ENCODE measurements at places on chromosomes 5 and 9.

DNA sequence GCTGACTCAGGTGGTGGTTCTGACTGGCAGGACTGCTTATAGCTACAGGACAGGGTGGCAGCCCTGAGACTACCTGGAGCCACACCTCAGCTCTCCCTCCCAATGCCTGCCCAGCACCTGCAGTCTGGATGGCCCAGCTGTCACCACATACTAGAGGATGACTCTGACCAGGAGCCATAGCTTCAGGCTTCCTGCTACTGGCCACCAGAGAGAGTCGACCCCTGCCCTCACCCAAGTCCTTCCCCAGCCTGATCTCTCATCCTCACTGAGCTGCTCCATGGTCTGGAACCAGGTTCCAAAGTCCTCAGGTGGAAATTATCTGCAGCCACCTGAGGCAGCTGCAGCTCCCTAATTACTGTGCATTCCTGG is 25.6 kb upstream of the TDRD7 start:
- no peak for DNase-seq

DNA sequence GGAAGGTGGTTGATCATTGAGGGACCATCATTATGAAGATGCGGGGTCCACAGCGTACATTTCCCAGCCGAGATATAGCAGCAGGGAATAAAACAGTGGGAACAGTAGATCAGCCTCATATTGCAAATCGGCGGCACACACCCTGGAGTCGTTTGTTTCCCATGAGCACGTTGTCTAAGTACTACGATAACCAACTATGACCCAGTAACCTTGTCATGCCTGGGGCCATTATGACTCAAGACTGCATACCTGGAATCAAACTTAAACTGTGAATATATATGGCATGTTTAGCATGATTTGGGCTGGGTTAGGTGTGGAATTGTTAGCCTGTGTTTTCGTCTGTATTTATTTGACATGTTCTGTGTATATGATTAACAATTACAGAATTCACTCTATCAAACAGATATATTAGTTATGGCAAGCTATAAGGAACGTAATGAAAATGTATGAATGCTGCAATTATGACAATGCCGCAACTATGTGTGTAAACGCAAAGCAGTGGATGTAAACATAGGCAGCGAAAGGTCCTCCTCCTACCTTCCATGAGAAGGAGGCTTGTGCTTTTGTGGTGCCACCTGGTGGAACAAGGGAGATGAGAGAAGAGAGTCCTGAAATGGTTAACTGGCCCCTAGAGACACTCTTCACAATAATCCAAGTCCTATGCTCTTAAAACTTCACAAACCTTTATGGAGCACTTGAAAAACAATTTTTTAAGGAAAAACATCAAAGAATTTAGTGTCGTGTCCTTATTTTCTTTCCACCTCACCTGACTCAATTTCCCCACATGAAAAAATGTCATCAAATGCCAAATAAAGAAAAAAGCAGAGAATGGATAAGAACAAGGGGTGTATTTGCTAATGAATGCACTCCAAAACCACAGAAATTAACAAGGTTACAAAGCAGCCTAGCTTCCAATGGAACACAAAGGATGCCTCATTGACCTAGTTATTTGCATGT is 47.1 kb downstream of the SEMA5A start:
- DNase-seq, result peak; percentile 28

DNA sequence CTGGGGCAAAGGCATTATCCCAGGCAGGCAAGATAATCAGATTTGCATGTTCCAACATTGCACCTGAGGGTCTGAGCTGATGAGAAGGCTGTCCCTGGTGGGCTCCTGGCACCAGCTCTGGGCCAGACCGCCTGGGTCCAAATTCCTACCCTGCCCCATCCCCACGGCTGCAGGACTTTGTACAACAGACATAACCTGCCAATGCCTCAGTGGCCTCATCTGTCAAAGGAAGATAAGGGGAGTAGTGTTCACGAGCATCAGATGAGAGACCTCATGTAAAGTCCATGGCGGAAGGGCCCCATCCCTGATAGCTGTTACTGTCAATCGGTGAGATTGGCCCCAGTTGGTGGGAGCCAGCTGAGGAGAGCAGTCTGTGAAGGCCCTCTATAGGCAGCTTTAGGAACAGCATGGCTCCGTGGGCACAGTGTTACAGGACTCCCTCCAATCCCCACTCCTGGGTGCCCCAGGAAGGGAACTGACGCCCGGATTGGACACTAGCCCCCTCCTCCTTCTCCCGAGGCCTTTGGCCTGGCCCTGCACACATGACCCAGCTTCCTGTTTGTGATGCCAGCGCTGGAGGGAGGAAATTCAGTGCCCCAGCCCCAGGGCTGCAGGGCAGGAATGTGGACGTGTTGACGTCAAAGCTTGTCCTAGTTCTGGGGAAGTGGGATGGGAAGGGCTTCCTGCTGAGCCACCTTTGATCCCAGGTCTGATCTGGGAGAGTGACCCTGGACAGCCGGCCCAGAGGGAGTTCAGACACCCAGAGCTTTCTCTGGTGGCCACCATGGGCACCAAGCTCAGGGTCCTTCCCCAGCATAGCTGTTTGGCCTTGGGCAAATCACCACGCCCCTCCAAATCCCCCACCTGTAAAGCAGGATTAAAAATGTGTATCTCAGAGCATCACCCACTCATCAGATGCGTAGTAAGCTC is 56.2 kb downstream of the DUSP1 start:
- DNase-seq, result peak; percentile 69

GRCh38 chr9:99523838-99524237 is 297.8 kb upstream of the NR4A3 start:
- no peak for DNase-seq

DNA sequence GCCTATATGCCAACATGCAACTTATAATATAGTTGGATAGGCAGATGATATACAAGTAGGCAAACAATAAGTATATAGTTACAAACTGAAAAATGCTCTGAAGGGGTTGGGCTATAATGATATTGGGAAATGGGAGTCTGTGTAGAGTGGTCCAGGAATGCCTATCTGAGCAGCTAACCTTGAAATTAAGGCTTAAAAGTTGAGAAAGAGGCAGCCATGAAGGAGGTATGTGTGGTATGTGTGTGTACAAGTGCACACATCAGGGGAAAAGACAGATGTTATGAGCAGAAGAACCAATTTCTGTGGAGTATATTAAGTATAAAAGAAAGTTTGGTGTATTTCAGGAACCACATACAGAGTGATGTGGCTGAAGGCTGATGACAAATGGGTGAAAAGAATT is 154.9 kb upstream of the PAPPA start:
- no peak for DNase-seq

DNA sequence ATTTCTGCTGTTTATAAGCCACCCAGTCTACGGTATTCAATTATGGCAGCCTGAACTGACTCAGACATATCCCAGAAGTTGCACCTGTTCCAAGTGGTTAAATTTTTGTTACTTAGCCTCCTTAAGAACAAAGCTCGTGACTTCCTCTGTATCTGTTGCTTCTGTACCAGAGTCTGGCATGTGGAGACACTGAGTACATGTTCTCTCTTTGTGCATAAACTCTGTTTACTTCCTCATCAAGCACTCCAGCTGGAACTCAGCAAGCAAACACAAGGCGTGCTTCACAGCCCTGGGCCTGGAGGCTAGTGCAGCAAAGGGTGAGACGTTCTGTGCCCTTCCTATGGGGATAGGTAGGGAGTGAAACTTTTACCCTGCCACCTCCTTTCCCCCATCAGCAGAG is 19.0 kb downstream of the C9orf152 start:
- no peak for DNase-seq

DNA sequence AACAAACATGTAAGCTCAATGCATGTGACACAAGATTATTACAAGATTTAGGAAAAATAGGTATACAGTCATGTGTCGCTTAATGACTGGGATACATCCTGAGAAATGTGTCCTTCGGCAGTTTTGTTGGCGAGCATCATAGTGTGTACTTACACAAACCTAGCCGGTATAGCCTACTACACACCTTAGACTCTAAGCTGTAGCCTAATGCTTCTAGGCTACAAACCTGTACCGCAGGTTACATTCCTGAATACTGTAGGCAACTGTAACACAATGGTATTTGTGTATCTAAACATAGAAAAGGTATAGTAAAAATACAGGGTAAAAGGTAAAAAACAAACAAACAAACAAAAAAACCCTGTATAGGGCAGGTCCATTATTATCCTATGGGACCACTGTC is 27.7 kb downstream of the MSX2 start:
- DNase-seq, result no peak

DNA sequence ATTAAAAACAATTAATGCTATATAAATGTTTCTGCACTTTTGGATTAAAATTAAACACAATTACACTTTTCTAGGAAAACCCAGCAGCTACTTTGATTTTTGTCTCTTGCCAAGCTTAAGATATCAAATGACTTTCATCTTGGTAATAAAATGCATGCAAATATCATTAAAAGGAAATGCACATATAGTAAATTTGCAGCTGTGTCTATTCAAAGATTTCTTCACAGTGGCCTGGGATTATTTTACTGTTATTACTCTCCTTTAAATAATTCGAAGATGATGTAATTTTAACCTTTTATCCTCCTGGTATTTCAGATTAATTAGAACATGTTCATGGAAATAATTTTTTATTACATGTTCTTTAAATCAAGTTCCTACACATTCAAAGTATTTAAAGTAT is 529.5 kb upstream of the RGMB start:
- DNase-seq, result no peak

DNA sequence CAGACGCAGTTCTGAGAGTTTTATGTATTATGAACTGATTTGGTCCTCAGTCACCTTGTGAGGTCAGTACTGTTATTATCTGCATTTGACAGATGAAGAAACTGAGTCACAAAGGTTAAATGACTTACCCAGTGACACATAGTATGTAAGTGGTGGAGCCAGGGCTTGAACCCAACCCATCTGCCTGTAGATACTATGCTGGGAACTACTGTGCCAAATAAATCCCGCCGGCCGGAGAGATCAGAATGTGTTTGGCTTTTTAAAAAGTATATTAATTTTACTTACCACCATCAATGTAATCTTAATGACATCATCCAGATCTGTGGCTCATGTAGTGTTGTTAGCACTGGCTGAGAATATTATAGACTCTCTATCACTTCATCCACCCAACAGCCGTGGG is 80.8 kb downstream of the ZNF618 start:
- DNase-seq, result no peak

- DNase-seq, result no peak
These were observed 26.5 kb downstream of the CEL start for GRCh38 chr9:133088146-133088750.

GRCh38 chr5:156824800-156825199 is 25.3 kb upstream of the PPP1R2B start:
- peak; percentile 23 for DNase-seq

- no peak for DNase-seq
These were observed 6.9 kb downstream of the UGT3A2 start for GRCh38 chr5:36059571-36060419.

- no peak for DNase-seq
These were observed 133.5 kb downstream of the RASGRF2 start for GRCh38 chr5:81093536-81094196.

GRCh38 chr5:74651710-74652109 is 11.2 kb upstream of the ENC1 start:
- DNase-seq, result no peak

GRCh38 chr5:80128141-80128540 is 93.0 kb downstream of the THBS4 start:
- DNase-seq, result no peak

GRCh38 chr5:22889720-22890119 is 36.6 kb upstream of the CDH12 start:
- peak; percentile 14 for DNase-seq

GRCh38 chr9:28801144-28801799 is 1228.0 kb upstream of the C9orf72 start:
- DNase-seq, result no peak

GRCh38 chr5:73682176-73682575 is 56.2 kb downstream of the ARHGEF28 start:
- no peak for DNase-seq
